ENCODE measurements at places on chromosomes 5 and 9. TPM values are rescaled to one million over a fixed set of nuclear protein-coding genes. Genes with fewer than 3 reads are reported as not detected.

Gene WDR38
- total RNA-seq = not detected

Gene ZFP2
- 0.70 TPM for total RNA-seq

Gene CBY3
- total RNA-seq = not detected

Gene CDK9
- total RNA-seq = 49.9 TPM

Gene HBEGF
- total RNA-seq = 20.2 TPM

Gene DDX4
- total RNA-seq = not detected

Gene NR2F1-AS1
- 0.60 TPM for total RNA-seq

Gene RASEF
- 0.03 TPM for total RNA-seq

DNA sequence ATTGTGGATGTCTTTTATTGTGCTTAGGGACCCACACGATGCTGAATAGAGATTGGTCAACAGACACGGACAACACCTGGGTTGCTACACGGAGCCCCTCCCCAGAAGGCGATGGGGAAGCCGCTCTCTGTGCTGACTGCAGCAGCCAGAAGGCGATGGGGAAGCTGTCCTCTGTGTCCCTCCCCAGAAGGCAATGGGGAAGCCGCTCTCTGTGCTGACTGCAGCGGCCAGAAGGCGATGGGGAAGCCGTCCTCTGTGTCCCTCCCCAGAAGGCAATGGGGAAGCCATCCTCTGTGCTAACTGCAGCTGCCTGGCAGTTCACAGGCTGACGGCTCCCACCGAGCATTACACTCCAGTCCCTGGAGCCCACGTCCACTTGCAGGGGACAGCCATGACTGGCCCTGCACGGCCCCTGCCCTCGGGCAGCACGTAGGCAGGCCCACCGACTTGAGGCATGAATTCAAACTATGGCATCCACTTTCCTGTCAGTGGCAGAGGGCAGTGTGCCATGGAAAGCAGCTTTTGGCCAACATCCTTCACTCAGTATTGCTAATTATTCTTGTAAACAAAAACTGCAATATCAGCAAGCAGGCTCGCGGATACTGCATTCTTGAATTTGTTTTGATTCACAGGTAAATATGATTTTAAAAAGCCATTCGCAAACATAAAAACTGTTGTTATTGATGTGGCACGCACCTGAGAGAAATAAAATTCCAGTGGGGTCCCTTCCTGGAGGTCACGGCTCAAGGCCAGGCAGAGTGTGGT, 48.1 kb upstream of the CLPTM1L start:
- peak; percentile 68 for DNase-seq

GRCh38 chr9:92381775-92382174, 22.6 kb downstream of the OGN start:
- no peak for DNase-seq

DNA sequence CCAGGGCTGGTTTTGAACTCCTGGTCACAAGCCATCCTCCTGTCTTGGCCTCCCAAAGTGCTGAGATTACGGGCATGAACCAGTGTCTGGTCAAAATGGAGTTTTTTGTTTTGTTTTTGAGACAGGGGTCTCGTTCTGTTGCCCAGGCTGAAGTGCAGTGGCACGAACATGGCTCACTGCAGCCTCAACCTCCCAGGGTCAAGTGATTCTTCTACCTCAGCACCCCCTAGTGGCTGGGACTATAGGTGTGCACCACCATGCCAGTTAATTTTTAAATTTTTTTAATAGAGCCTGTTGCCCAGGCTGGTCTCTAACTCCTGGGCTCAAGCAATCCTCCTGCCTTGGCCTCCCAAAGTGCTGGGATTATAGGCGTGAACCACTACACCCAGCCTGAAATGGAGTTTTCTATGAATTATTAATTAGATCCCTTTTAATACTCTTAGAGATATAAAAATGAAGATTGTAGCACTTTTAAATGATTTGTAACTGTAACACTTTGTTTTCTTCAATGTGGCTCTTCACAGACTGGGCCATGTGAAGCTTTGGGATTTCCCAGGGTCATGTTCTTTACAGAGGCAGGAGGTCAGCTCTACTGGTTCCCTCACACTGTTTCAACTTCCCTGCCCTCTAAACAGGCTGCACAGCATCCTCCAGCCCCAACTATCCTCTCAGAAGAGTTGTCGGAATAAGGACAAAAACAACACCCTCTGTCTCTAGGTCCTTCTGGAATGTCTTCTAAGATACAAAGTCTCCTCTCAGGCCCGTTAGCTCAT, 32.7 kb upstream of the SPARC start:
- no peak for DNase-seq

- DNase-seq = no peak
These were observed 3.6 kb upstream of the POC5 start for GRCh38 chr5:75720882-75721281.

DNA sequence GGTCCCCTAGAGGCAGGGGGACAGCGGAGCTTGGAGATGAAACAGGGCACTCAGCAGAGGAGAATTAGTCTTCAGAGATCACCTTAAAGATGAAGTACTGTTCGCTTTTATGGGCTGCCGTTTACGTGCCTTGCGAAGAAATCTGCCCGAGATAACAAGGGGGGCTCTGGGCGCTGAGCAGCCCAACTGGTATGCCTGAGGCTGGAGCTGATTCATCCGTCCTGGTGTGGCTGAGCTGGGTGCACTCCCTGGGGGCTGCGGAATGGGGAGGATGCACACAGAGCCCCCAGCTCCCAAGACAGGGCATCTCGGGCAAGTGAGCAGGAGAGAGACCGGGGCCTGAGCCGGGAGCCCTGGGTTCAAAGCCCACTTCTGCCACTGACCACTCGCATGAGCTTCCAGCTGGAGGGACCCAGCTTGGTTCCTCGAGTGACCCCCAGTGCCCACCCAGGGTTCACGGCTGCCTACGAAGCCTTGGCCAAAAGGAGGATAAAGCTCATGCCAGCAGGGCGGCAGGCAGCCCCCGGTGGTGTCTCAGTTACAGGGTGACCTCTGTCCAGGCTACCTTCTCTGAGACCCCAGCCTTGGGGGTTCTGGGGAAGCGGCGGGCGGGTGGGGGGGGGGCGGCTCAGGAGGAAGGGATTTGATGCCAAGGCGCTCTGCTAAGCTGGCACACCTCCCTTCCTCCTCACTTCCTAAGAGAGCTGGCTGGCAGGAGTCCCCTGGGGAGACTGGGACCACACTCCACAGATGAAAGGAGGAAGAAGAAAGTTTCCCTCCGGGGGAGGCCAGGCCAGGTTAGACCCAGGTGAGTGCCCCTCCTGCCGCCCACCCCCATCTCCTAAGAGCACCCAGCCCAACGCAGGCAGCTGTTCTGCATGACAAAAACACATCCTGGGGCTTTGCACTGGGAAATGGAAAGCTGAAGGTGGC, 5.7 kb downstream of the FIBCD1 start:
- DNase-seq = peak; percentile 57

GRCh38 chr5:171858303-171858702, 72.7 kb downstream of the SMIM23 start:
- DNase-seq = no peak

GRCh38 chr5:152136321-152136720, 211.7 kb upstream of the GLRA1 start:
- no peak for DNase-seq

DNA sequence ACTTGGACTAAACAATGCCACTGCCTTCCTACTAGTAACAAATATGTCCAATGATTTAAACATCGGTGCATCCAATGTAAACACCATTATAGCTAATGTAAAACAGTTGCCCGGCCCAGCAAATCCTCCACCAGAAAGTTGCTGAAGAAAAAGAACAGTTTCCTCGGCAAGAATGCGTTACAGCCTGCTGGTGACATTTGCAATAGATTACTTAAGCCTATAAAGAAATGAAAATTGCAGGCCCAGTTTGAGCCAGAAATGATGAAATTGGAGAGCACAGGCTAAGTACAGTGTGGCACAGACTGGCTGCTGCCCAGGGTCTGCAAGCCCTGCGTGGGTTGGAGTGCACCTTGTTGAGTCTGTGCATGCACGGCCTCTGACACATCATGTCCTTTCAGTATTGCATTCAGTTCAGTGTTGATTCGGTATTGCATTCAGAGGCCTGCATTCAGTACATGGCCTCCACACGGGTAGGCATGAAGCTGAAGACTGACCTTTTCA, 406.0 kb upstream of the KLF4 start:
- DNase-seq = no peak

DNA sequence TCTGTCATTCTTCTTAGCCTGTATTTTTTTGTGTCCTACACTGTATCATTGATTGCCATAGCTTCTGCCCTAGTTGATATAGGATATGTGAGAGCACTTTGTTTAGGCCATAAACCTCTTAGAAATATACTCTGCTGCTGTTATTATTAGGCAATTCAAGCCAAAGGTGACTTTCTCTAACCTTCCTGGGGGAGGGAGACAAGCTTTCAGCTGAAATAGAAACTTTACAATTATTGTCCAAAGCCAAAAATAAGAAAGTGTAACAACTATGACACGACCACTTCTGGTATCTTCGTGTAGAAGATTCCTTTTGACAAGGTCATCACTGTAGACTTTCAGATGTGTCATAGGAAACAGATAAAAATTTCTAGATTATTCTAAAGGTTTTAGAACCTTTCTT, 12.2 kb upstream of the CSNK1A1 start:
- no peak for DNase-seq

DNA sequence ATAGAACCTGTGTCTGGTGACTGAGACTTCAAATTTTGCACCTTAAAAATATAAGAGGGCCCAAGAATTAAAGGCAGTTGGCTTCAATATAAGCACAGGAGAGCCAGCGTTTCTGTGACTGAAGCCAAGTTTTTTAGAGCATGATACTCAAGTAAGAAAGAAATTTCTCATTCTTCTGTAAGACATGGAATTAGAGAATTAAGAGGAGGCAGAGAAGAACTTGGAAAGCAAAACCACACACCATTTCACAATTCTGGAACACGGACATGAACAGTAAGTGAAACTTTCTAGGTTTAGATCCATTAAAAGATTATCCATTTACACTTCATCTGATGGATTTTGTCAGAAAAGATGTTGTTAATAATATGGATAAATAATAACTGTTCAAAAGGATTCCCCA, 8.9 kb upstream of the AGXT2 start:
- DNase-seq = no peak

GRCh38 chr9:7079051-7079450, 321.3 kb downstream of the KDM4C start:
- no peak for DNase-seq

GRCh38 chr5:37730896-37731455, 108.9 kb downstream of the GDNF start:
- no peak for DNase-seq

- DNase-seq = no peak
These were observed 23.1 kb upstream of the CKMT2 start for GRCh38 chr5:81209869-81210493.

DNA sequence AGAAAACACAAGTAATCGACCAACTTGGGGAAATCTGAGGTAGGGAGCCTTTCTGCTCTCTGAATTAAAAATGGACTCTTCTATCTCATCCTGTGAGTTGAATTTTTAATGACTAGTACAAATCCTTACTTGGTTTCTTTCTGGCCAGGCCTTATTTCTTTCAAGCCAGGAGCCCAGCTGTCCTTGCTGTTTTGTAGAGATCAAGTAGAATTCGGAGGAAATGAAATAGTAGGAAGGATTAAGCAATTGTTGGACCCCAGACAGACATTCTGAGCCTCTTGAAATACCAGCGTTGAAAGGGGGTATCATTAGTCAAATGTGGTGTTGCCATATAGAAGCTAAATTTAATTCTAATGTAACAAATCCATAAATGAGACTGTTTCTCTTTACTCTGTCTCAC, 53.7 kb upstream of the SMIM15 start:
- no peak for DNase-seq

GRCh38 chr9:37062336-37062735, 28.3 kb upstream of the PAX5 start:
- no peak for DNase-seq

DNA sequence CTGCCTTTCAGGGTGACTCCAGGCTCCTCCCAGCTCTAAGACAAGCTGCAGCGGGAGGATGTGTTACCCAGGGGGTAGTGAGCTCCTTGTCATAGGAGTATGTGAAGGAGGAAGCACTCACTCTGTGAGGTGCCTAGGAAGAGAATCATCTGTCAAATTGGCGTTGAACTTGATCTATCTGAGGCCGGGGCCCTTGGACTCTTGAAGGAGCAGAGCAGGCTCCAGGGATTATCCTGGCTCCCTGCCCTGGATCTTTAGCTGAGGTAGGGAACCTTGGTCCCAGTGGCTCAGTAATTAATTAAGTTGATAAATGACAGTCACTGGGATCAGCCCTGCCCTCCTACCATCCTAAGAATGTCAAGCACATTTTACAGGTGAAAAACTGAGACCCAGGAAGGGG, 15.5 kb downstream of the ADGRD2 start:
- DNase-seq = no peak

DNA sequence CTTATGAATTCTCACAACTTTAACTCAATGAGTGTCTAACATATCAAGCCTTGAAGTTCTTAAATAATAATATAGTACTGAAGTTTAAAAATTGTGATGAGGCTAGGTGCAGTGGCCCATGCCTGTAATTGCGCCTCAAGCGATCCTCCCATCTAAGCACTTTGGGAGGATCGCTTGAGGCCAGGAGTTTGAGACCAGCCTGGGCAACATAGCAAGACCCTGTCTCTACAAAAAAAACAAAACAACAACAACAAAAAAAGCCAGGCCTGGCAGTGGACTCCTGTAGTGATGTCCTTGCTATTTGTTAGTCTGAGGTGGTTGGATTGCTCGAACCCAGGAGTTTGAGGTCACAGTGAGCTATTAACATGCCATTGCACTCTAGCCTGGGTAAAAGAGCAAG, 98.4 kb downstream of the ADGRV1 start:
- DNase-seq = no peak

- DNase-seq = no peak
These were observed 37.5 kb upstream of the RXRA start for GRCh38 chr9:134288746-134289145.

DNA sequence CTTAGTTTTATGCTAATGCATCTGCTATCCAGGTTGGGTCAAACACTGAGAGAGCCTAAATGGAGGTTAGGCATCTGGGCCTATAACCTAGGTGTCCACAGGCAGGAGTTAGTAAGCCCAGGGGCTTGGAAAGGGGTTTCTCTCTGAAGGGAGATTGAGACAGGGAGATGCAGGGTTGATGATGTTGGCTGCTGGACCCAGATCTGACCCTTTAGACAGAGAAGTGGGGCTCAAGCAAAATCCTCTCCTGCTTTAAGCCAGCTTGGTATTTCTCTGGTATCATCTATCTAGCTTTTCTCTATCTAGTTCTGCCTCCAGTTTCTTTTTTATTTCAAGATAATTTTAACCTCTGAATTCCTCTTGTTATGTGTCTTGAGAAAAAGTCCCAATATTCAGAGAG, 18.3 kb upstream of the ANKRD55 start:
- no peak for DNase-seq

GRCh38 chr9:5610491-5610890, 18.4 kb upstream of the RIC1 start:
- no peak for DNase-seq

- DNase-seq = no peak
These were observed 77.2 kb upstream of the TARS1 start for GRCh38 chr5:33363537-33363936.

DNA sequence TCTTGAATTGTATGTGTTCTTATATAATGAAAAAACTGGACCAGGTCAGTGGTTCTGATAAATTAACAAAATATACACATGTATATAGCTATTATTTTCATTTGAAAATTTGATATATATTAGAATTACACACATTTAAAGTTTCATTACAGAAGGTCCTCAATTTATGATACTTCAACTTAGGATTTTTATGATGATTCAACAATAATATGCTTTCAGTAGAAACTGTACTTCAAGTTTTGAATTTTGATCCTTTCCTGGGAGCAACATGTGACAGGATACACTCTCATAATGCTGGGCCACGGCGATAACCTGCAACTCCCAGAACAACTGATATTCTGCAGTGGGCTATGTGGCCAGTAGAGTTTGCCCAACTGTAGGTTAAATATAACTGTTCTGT, 344.7 kb downstream of the TAF11L14 start:
- no peak for DNase-seq

All from Right ventricle myocardium inferior (tissue), 1 donor.